ENCODE measurements at places on chromosomes 4 and X.

- no peak for DNase-seq
Measured at GRCh38 chr4:85092536-85092935, 126.0 kb upstream of the WDFY3 start.

DNA sequence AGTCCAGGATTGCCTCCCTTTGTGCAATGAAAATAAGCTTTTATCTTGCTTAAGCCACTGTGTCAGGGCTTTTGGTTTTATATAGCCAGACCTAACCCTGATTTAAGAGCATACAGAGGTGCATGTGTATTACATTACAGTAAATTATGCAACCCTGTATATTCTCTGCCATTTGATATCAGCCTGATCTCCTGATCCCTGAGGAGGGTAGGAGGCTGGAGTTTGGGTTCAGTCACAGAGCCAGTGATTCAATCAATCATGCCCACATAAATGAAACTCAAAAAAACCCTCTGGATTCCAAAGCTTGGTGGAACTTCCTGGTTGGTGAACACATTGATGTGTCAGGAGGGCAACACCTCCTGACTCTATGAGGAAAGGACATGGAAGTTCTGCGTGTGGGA is 7.3 kb upstream of the KLHL8 start:
- DNase-seq = no peak

GRCh38 chr4:105957680-105958079 is 62.4 kb downstream of the NPNT start:
- DNase-seq = no peak

- no peak for DNase-seq
Measured at GRCh38 chr4:61199873-61200186, 296 bp upstream of the ADGRL3 start.

GRCh38 chr4:182640932-182641331 is 276.3 kb downstream of the DCTD start:
- DNase-seq = no peak

GRCh38 chr4:123404533-123404932 is 7.9 kb downstream of the SPRY1 start:
- no peak for DNase-seq

DNA sequence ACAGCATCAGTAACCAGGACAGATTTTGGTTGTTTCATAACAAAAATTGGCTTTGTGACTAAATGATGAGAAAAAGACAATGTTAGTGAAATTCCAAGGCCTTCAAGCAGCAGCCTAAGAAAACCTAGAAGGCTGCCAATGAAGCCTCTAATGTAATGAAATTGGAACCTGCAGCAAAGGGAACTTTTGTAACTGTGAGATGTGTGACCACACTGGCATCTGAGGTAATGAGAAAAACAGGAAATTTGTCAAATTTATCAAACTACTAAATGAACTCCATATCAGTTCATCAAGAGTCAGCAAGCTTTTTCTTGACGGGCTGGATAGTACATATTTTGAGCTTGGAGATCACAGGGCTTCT is 30.4 kb upstream of the EMCN start:
- DNase-seq = no peak

DNA sequence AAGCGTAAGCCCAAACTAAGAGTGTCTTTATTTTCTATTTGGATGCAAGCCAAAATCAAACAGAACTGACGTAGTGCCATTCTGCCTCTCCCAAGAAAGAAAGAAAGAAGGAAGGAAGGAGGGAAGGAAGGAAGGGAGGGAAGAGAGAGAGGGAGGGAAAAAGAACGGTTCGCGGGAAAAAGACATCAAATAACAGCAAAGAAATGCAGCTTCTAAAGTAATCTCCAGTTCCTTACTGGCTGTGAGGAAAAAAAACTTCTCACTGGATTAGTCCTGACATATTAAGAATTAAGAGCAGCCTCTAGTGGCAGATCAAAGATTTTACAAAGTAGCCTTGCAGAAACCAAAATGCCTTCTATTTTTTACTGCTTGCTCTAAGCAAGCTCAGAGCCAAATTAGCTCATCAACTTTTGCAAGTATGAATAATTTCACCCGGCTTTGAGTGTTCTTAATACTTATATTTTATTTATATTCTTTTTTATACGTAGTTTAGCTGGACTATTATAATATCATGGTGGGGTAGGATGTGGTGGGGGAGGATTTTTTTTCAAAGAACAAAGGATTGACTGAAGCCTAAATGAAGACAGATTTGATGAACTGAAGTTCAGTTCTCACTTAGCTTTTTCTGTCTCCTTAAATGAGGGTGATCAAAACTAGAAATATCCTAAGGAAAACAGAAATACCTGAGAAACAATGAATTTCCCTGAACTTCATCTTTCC is 36.6 kb downstream of the PITX2 start:
- DNase-seq = no peak

DNA sequence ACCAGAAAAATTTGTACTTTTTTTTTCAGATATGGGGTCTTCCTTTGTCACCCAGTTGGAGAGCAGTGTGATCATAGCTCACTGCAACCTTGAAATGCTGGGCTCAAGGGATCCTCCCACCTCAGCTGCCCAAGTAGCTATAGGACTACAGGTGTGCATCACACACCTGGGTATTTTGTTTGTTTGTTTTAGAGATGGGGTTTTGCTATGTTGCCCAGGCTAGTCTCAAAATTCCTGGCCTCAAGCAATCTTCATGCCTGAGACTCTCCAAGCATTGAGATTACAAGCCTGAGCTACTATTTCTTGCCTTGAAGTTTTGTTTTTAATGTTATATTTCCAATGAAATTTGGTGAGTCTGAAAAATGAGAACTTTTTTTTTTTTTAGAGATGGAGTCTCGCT is 847.8 kb downstream of the TRIML1 start:
- DNase-seq = no peak

DNA sequence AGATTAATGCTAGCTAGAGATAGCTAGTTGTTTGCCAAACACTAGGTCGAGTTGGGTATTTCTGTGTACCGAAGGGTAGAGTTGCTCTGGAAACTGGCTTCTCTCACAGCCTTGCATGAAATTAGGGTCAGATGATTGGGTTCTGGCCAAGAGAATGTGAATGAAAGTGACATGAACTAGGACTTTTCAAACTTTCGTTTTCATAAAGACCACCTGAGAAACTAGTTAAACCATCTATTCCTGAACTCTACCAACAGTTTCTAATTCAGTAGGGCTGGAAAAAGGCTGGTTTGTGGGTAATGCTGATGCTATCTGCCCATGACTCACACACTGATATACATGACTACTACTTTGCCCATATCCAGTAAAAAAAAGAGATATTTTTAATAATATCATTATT is 157.6 kb downstream of the GASK1B start:
- DNase-seq = no peak

DNA sequence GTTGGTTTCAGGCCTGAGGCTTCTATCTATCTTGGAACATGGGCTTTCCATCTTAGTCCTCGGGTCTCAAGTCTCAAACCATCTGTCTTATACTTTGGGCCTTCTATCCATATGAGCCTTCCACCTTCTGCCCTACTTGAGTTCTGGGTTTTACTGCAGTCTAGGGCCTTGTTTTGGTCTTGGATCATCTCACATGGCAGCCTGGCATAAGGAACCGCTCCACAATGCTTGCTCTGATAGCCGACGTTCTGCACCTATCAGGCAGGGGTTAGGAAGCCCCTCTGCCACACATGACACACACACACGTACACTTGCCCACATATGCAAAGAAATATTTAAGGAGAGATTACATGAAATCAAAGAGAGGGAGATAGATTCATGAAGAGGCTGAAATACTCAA is 264.0 kb downstream of the CHIC1 start:
- DNase-seq = no peak

Data from endothelial cell (in vitro differentiated cells).